ENCODE measurements at places on chromosomes 6 and 20. TPM values are rescaled to one million over a fixed set of nuclear protein-coding genes. Genes with fewer than 3 reads are reported as not detected.

The ADGB gene
- not detected for total RNA-seq

The ETV7 gene
- 0.08 TPM for total RNA-seq

The OPN5 gene
- not detected for total RNA-seq

The TREML2 gene
- total RNA-seq, result not detected

The PTCHD4 gene
- total RNA-seq, result 0.05 TPM

The APMAP gene
- 182 TPM for total RNA-seq

The RAD21L1 gene
- total RNA-seq, result not detected

The SLC32A1 gene
- total RNA-seq, result not detected

The TASP1 gene
- total RNA-seq, result 11.7 TPM

The MAS1 gene
- total RNA-seq, result not detected

The XKR7 gene
- total RNA-seq, result not detected

The TBXT gene
- not detected for total RNA-seq

The ATP6V1G2 gene
- 0.93 TPM for total RNA-seq

The MYCT1 gene
- total RNA-seq, result 0.05 TPM

The IMPG1 gene
- total RNA-seq, result not detected

The AKAP12 gene
- total RNA-seq, result 196 TPM

The ERVFRD-1 gene
- not detected for total RNA-seq

The ULBP2 gene
- total RNA-seq, result 4.6 TPM

The CBLN4 gene
- not detected for total RNA-seq
